ENCODE measurements at places on chromosomes 7 and 10.

DNA sequence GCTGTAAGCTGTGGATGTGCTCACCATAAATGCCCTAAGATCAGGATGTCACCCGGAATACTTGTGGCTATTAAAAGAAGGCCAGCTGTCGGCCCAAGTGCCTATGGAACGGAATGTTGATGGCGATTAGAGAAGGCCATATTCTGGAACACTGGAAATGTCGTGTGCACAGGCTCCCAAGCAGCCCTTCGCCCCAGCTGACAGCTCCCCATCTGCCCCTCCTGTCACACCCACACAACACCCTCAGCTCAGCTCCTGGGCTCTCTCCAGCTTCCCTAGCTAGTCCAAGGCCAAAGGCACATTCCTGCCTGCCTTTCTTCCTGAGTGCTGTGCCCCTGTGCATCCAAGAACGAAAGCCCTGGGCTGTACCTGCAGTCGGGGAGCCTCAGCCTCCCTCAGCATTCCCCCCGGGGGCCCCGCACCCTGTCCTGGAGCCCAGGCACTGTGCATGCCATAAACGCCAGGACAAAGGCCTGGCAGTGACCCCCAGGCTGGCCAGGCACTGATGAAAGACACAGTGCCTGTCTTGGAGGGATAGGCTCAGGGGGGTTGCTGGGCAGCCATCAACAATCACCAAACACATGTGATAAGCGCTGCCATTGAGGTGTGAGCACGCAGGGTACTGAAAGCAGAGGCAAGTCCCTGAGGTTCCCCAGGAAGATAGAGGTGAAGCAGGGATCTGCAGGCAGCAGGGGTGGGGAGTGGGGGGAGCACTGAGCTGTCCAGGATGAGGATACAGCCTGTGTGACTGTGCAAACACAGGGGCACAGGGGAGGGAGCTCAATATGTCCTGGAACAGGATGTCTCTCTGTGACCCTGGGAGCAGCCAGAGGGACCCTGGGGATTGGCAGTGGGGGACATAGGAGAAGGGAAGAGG, 3.7 kb upstream of the LDB3 start:
- no peak for DNase-seq

GRCh38 chr10:133009218-133009950, 67.0 kb upstream of the CFAP46 start:
- no peak for DNase-seq

DNA sequence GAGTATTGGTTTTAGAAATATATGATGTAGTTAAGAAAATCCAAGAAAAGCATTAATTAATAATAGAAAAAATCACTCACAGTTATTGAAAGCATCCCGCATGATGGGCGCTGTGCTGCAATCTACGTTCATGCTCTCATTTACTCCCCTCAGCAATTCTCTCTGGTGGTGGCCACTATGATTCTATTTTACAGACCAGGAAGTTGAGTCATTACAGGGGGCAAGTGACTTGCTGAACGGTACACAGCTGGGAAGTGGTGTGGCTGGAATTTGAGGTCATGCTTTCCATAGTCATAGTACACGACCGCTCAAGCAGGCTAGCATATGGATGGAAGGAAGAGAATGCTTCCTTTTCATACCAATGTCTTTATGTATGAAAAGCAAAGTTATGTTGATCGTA, 117.4 kb downstream of the TES start:
- DNase-seq: no peak

DNA sequence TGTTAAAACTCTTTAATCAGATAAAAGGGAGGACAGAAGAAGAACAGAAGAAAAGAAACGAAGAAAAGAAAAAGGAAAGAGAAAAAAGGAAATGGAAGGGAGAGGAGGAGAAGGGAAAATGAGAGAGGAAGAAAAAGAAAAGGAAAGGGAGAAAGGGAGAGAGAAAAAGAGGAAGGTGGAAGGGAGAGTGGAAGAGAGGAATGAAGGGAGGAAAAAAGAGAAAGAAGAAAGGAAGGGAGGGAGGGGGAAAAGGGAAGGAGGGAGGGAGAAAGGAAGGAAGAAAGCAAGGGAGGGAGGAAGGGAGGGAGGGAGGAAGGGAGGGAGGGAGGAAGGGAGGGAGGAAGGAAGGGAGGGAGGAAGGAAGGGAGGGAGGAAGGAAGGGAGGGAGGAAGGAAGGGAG, 305.7 kb downstream of the CALN1 start:
- DNase-seq: no peak

- no peak for DNase-seq
Observed at GRCh38 chr10:12396567-12396966, 47.2 kb downstream of the CAMK1D start.

- DNase-seq: no peak
Observed at GRCh38 chr7:147584771-147585193, 1005.8 kb upstream of the C7orf33 start.

GRCh38 chr7:55534262-55534915, 37.9 kb downstream of the VOPP1 start:
- no peak for DNase-seq

DNA sequence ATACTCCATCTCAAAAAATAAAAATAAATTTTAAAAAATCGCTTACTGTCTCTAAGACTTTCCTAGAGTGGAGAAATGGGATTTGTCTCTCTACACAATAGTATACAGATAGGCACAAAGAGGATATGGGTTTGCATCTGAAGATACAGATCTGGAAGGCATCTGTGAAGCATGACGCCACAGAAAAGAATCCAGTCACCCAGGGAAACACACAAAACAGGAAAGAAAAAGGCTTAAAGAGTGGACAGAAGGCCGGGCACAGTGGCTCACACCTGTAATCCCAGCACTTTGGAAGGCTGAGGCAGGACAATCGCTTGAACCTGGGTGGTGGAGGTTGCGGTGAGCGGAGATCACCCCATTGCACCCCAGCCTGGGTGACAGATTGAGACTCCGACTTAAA, 61.3 kb downstream of the SKIDA1 start:
- no peak for DNase-seq
